ENCODE measurements at places on chromosomes 3 and 15.

GRCh38 chr15:84023636-84024035, 211.9 kb upstream of the GOLGA6L4 start:
- no peak for DNase-seq

DNA sequence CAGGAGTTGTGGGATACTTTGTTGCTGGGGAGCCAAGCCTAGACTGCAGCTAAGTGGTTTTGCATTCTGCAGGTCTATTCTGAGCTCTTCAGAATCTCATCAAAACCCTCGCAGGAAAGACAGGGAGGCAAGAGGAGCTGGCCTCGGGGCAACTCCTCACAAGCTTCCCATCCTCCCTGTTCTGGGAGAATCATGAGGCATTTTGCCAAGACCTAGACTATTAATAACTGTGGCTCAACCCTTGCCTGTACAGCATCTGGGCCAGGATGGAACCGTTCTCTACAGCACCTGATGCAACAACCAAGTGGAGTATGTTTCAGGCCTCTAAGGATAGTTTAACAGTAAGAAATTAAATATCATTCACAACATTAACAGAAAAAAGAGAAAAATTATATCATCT, 20.2 kb upstream of the SLC6A20 start:
- DNase-seq, result no peak

- DNase-seq, result no peak
Observed at GRCh38 chr3:27160779-27161287, 208.3 kb downstream of the NEK10 start.

GRCh38 chr3:7144697-7145308, 283.9 kb downstream of the GRM7 start:
- DNase-seq, result no peak

- no peak for DNase-seq
Observed at GRCh38 chr3:126465928-126466544, 9.7 kb downstream of the ZXDC start.

- no peak for DNase-seq
Observed at GRCh38 chr3:55570271-55570711, 83.2 kb upstream of the WNT5A start.

- no peak for DNase-seq
Observed at GRCh38 chr3:12830785-12831156, 10.6 kb downstream of the RPL32 start.

- DNase-seq, result peak; percentile 69
Observed at GRCh38 chr3:99909714-99910495, 92.2 kb downstream of the CMSS1 start.
